Activated CD8-positive, alpha-beta memory T cell treated with anti-CD3 and anti-CD28 coated beads, Interleukin-2, amount 10 ng/mL, durations not matched to agents 7 days and 5 days (primary cell): ENCODE measurements at places on chromosomes 16 and 17.
A peak's percentile ranks its signal among the peaks of the same experiment; 100 is the strongest.

GRCh38 chr16:17106243-17106791, 364.4 kb downstream of the XYLT1 start:
- DNase-seq: no peak

GRCh38 chr16:17318238-17318637, 152.5 kb downstream of the XYLT1 start:
- no peak for DNase-seq

DNA sequence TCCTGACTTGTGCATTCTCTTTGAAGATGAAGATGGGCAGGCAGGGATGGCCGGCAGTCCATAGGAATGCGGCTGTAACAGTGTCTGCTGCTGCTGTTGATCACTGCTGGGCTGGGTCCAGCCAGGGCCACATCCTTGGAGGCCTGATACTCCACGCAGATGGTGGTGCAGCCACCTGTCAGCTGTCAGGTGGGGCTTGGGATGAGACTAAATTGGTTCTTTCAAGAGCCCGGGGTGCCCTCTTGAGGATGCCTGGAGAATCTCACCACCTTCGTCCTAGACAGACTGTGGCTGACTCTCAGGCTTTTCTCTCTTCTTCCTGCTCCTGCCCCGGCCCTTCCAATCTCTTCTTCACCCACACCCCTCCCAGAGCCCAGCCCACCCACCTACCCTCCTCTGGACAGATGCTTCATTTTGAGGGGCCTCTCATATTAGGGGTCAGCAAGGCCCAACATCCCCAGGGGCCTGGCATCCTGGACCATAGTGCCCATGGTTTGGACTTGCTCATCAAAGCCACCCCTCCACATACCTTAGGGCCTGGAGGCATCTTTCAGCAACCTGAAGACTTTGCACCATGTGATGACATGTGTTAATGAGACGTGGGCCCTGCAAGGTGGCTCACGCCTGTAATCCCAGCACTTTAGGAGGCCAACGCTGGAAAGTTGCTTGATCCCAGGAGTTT, 19.1 kb downstream of the OSBPL7 start:
- DNase-seq: peak; percentile 72

GRCh38 chr17:81578561-81579225, 26.5 kb upstream of the FAAP100 start:
- DNase-seq: no peak

- no peak for DNase-seq
Observed at GRCh38 chr16:88321635-88322499, 60.9 kb upstream of the ZNF469 start.

GRCh38 chr17:68598545-68598961, 2.6 kb downstream of the FAM20A start:
- DNase-seq: no peak

GRCh38 chr17:77889135-77889505, 69.4 kb upstream of the TNRC6C start:
- DNase-seq: no peak

DNA sequence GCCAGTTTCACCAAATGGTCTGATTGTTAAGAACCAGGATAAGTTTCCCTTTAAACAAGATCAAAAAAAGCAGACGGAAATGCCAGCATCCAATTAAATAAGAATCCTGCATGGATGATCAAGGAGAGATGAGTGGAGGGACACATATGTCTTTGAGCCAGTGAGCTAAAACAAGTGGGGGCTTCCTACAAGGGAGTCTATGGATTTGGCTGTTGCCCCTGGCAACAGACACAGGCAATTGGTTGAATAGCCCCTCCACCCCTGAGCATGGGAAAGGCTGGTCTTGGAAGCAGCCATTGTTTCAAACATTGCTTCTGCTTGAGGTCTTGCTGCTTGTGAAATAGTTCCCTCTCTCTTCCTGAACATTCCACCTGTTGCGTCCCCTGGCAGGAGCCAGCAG, 374.7 kb upstream of the ERCC4 start:
- DNase-seq: no peak

DNA sequence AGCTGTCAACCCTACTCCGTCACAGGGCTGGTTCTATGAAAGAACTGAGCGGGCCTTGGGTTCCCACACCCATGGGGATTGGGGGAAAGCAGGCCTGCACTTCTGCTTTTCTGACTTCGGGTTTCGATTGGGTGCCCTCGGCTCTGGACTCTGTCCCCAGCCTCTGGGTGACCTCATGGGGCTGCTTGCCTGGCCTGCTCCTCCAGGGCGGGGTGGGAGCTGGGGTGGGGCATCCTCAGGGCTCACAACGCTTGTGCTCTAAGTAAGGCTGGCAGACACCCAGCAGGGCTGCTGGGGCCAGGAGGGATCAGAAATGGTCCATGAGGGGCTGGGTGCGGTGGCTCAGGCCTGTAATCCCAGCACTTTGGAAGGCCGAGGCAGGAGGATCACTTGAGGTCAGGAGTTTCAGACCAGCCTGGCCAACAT, 19.2 kb downstream of the ARHGAP27 start:
- DNase-seq: no peak

GRCh38 chr16:19001788-19002187, 18.1 kb downstream of the TMC7 start:
- no peak for DNase-seq

DNA sequence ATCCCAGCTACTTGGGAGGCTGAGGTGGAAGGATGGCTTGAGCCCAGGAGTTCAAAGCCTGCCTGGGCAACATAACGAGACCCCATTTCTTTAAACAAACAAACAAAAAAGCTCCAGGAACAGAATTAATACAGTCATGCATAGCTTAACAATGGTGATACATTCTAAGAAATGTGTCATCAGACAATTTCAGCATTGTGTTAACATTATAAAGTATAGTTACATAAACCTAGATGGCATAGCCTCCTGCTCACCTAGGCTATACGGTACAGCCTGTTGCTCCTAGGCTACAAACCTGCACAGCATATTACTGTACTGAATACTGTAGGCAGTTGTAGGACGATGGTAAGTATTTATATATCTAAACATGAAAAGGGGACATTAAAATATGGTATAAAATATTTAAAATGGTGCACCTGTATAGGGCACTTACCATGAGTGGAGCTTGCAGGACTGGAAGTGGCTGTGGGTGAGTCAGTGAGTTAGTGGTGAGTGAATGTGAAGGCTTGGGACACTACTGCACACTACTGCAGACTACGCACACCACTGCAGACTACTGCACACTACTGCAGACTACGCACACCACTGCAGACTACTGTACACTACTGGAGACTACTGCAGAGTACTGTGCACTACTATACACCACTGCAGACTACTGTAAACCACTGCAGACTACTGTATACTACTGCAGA, 74.6 kb downstream of the TMC6 start:
- no peak for DNase-seq

- no peak for DNase-seq
Observed at GRCh38 chr17:56754523-56755208, 79.1 kb downstream of the C17orf67 start.

DNA sequence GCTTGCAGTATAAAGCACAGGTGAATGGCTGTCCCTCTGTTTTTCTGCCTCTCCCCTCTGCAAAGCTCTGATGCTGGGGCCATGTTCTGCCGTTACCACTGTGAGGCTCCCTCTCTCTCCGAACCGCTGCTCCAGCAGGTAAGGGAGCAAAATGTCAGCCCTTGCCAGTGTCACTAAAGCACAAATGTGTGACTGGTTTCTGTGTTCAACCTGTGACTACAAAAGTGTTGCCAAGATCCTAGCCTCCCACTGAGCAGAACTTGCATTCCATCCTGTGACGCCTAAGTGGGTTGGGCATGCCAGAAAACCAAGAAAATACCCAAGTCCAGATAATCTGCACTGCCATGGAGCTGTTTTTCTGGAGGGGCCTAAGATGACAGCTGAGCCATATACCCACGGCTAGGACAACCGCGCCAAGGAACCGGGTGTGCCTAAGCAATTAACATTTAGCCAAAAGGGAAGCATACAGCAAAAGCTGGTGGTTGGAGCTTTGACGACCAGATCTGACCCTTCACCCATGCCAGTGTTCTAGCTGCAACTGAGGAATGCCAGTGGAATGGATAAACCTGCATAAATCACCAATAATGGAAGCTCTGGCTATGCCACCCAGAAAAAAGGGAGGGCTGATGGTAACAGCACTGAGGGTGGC, 35.0 kb downstream of the PSME3IP1 start:
- DNase-seq: peak; percentile 30

DNA sequence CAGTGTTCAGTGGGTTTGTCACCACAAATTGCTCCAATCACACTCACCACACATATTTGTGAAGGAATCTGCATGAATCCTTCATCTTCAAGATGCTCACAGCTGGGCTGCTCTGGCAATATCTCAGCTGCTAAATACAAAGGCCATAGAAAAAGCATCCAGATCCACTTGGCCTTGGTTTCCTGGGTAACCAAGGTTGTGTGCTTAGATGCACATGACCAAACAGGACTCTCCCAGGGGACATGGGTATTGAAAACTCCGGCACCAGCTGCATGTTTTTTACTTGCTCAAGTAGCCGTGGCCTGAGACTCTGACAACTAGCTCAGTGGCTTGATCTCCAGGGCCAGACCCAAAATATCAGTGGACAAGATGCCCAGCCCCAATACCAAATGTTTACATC, 131.3 kb downstream of the CBLN1 start:
- no peak for DNase-seq

DNA sequence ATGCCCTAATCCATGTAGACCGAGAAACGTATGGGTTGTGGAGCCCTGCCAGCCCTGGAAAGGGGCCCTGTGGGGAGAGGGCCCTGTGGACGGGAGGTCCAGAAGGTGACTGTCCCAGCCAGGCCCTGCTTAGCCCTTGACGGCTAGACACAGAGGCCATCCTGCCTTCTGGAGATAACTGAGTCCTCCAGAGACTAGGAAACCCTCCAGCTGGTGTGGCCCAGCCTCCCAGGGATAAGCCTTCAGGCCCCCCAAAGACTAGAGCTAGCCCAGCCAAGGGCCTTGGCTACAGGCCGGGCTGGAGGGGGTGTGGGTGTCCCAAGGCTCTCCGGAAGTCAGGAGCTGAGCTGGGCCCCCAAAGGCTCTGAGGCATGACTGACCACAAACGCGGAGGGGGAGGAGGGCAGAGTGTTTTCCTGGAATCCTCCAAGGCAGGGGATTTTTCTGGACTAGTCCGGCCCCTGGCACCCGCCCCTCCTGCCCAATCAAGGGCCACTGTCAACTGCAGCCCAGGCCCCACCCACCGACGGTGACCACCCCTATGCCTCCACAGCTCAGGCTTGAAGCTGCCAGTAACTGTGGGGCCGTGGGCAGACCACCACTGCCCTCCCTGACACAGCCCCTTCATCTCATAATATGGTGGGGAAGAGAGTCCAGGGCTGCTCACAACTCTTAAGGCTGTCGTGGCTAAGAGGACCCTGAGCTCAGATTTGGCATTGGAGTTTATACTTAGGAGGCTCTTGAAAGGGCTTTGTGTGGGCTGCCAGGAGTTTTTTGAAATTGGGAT, 885 bp upstream of the VASN start:
- no peak for DNase-seq

- DNase-seq: no peak
Observed at GRCh38 chr17:69709441-69709840, 294.9 kb downstream of the MAP2K6 start.

DNA sequence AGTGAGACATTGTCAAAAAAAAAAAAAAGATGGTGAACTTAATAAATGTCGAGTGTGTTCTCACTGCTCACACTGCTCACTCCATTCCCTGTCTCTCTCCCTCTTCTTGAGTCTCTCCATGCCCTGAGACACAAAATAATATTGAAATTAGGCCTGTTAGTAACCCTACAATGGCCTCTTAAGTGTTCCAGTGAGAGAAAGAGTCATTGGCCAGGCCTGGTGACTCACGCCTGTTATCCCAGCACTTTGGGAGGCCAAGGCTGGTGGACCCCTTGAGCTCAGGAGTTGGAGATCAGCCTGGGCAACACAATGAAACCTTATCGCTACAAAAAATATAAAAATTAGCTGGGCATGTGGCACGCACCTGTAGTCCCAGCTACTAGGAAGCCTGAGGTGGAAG, 16.2 kb upstream of the CSF3 start:
- DNase-seq: no peak

- DNase-seq: peak; percentile 93
Observed at GRCh38 chr16:23595951-23596720, at the start of gene NDUFAB1. Gene NDUFAB1 (minus strand): TSS chr16:23596316. CDS start chr16:23596290, 26 bp downstream.

GRCh38 chr16:1474082-1474795, 589 bp downstream of the CLCN7 start:
- no peak for DNase-seq

DNA sequence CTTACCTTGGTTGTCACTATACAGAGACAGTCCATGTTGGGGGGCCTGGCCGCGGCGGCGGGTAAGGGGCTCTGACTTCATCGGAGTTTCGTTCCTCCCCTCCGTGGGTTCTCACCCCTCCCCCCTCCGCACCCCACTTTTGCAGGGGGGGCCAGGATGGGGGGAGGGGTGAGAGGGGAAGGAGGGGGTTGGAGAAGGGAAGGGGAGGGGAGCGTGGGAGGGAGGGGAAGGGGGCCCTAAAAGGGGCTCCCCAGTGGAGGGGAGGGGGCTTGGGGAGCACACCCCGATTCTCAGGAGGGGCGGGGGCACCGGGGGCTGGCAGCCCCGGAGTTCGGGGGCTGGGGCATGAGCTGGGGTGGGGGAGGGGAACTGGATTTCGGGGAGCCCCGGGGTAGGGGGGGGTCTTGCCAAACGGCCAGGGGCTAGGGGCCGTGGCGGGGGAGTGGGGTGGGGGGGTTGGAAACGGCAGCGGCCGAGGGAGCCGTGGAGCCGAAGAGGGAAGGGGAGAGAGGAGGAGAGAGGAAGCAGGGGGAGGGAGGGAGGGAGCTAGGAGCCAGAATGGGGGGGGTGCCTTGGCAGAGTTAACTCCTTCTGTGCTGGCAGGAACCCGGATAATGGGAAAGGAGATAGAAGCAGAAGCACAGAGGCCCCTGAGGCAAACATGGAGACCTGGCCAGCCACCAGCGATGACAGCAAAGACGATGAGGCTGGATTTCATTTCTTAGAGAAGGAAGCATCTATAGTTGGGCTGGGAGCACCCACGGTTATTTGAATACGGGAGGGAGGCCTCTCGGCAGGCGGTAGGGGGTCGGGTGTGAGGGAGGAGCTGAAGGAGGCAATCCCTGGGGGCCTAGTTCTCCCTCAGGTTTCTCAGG, 2.3 kb downstream of the DLG4 start:
- no peak for DNase-seq
